ENCODE measurements at places on chromosomes 16 and 17.

DNA sequence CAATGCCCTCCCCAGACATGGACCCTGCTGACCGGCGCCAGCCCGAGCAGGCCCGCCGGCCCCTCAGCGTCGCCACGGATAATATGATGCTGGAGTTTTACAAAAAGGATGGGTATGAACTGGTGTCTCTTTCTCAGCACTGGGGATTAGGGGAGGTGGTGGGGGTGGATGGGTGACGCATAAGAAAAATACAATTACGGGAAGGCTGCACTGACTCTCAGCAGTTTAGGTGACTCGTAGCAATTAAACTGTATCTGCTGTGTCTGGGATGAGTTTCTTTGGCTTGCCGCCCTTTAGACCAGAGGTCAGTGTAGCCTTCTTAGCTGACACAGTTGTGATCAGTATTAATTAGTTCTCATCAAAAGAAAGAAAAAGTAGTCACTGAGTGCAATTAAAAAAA is 59.0 kb downstream of the ELAC2 start:
- no peak for DNase-seq

- DNase-seq = no peak
These were observed 6.9 kb downstream of the SIAH1 start for GRCh38 chr16:48378276-48378675.

DNA sequence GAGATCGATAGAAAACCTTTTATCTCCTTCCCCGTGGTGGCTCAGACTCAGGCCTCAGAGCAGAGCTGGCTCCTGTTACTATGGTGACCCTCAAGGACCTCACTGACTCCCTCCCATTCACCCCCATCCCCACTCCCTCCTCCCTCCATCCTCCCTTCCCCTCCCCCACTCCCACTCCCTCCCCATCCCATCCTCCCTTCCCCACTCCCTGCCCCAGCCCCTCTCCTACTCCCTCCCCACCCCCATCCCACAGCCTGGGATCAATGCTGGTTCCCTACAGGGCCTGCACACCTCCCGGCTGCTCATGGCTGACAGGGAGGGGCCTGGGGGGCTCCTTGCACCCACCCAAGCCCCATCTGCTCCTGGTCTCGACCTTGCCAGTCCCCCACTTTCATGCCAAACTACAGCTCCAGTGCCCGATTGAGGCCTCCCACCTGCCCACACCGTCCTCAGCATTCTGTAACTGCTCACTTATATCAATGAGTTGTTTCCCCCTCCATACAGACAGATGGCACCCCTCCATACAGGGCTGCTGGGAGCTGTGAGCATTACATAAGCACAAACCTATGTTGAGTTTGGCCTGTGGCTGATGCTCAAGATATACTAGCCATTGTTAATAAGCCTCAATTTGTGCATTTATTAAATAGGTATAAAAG is 11.6 kb upstream of the RAI1 start:
- no peak for DNase-seq

GRCh38 chr17:57211543-57211942 is 44.8 kb upstream of the MSI2 start:
- no peak for DNase-seq

Measured in WTC11 (cell line).